ENCODE measurements at places on chromosomes 11 and 22.

DNA sequence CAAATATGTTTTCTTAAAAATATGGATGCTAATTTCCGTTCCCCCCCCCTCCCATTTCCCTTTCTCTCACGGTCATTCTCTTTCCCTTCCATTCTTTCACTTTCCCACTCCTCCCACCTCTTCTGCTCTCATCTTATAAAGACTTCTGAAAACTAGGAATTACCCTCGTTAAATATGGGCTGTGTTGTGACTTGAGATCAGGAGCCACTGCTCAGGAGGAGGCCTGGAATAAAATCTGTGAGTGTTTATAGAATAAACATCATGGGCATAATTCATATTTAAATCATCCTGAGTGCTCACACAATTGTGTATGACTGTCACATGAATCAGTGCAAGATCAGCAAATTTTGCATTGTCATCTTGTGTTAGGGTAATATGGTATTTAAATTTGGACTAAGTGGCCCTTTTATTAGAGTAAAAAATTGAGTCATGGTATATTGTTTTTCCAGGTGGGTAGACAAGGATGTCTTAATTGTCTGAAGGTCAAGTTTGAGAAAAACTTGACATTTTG, 208.0 kb downstream of the DDX10 start:
- no peaks in the 10 kb centered on the region for H3K36me3 ChIP-seq
- DNase-seq = no peak
- H3K27me3 ChIP-seq = no peaks in the 10 kb centered on the region
- H3K27ac ChIP-seq = no peak overlapping the region
- H3K4me3 ChIP-seq = no peak overlapping the region

GRCh38 chr22:46156031-46156430, 5.7 kb downstream of the PPARA start:
- H3K27me3 ChIP-seq = no peaks in the 10 kb centered on the region
- H3K36me3 ChIP-seq = no peaks in the 10 kb centered on the region
- no peak for DNase-seq
- peaks cover 59% of the 10 kb centered on the region for H3K4me1 ChIP-seq
- no peak overlapping the region for H3K27ac ChIP-seq
- H3K4me3 ChIP-seq = no peak overlapping the region

DNA sequence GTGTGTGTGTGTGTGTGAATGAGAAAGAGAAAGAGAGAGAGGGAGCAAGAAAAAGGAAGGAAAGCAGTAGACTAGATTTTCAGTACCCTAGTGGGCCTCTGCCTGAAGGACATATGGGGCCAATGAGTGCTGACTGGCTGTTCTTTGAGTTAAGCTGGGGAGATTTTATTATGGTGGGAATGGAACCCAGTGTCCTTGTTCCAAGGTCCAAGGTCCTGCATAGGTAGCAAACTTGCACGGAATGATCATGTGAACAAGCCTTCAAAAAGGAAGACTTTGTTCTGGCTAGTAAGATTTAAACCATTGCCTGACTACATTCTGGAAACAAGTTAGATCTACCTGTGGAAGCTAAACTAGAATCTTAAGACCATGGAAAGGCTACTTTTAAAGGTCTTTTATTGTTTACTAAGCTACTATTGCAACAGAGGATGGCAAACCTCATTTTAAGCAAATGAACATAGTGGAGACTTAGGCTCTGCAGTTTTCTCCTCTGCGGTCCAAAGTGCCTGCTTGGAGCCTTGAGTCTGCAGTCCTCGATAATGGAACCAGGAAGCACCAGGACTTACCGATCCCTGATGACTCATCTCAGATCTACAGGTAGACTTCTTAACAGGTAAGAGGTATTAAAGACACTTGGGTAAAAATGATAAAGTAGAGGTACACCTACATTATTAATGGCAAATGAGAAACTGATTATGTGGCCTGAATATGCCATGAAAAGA, 10.2 kb upstream of the GRAMD1B start:
- peaks cover 9% of the 10 kb centered on the region for H3K4me1 ChIP-seq
- H3K27me3 ChIP-seq = no peaks in the 10 kb centered on the region
- no peaks in the 10 kb centered on the region for H3K36me3 ChIP-seq
- no peak overlapping the region for H3K27ac ChIP-seq

GRCh38 chr11:86810288-86810687, 9.9 kb downstream of the PRSS23 start:
- peaks cover 19% of the 10 kb centered on the region for H3K27me3 ChIP-seq
- DNase-seq = no peak
- no peaks in the 10 kb centered on the region for H3K36me3 ChIP-seq
- H3K27ac ChIP-seq = no peak overlapping the region
- no peaks in the 10 kb centered on the region for H3K4me1 ChIP-seq

GRCh38 chr11:62390722-62391121, 28.1 kb upstream of the SCGB1A1 start:
- H3K27me3 ChIP-seq = no peaks in the 10 kb centered on the region
- H3K4me1 ChIP-seq = no peaks in the 10 kb centered on the region
- H3K4me3 ChIP-seq = no peak overlapping the region
- DNase-seq = no peak
- H3K27ac ChIP-seq = no peak overlapping the region

GRCh38 chr11:113189909-113190667, 124.3 kb upstream of the TTC12 start:
- H3K4me3 ChIP-seq = no peak overlapping the region
- H3K36me3 ChIP-seq = no peaks in the 10 kb centered on the region
- peaks cover 6% of the 10 kb centered on the region for H3K27me3 ChIP-seq
- H3K4me1 ChIP-seq = no peaks in the 10 kb centered on the region
- no peak overlapping the region for H3K27ac ChIP-seq

- H3K27me3 ChIP-seq = no peaks in the 10 kb centered on the region
- DNase-seq = no peak
- H3K4me1 ChIP-seq = peaks cover 41% of the 10 kb centered on the region
- H3K4me3 ChIP-seq = no peak overlapping the region
- H3K27ac ChIP-seq = no peak overlapping the region
Observed at GRCh38 chr11:27208846-27209245, 154.2 kb downstream of the CCDC34 start.

GRCh38 chr11:2954263-2954662, 25.0 kb upstream of the PHLDA2 start:
- peaks cover 97% of the 10 kb centered on the region for H3K36me3 ChIP-seq
- no peak overlapping the region for H3K4me3 ChIP-seq
- H3K4me1 ChIP-seq = no peaks in the 10 kb centered on the region

GRCh38 chr11:107859459-107860239, 1.1 kb upstream of the SLC35F2 start:
- H3K4me1 ChIP-seq = peaks cover 21% of the 10 kb centered on the region
- peak overlapping the region; percentile 79 for H3K4me3 ChIP-seq
- no peak for DNase-seq

- DNase-seq = no peak
- H3K4me3 ChIP-seq = no peak overlapping the region
- H3K27me3 ChIP-seq = no peaks in the 10 kb centered on the region
- H3K36me3 ChIP-seq = no peaks in the 10 kb centered on the region
Observed at GRCh38 chr22:32617271-32617670, 142.7 kb downstream of the FBXO7 start.

DNA sequence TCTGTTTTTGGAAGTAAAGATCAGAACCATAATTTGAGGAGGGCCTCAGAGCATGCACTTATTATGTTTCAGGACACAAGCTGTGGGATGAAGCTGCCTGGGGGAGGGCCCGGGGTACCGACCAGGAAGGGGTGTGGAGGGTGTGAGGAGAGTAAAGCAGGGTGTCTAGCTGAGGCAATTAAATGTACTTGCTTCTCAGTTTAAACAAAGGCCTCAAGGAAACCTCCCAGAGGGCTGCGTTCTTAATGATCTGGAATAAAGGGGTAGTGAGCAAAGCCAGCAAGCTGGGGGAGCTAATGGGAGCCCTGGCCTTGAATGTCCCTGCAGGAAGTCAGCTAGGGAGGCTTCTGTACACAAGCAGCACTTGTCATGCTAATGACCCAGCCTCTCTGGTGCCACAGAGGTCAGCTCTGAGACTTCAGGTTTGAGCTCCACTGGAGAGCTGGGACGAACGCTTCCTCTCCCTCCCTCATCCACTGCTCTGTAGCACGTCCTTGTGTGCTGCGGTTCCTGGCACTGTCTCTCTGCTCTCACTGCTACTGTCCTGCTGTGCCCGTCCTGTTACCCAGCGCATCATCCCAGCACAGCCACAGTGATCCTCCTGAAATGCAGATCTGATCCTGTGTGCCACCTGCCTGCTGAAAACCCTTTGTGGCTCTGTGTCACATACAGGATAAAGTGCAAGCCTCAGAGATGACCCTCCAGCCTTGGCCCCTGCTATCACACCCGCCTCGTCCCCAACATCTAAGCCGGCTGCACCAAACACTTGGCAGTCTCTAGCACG, 159.7 kb downstream of the DBX1 start:
- H3K27me3 ChIP-seq = no peaks in the 10 kb centered on the region
- H3K27ac ChIP-seq = peak overlapping the region; percentile 86
- H3K4me1 ChIP-seq = peaks cover 75% of the 10 kb centered on the region

DNA sequence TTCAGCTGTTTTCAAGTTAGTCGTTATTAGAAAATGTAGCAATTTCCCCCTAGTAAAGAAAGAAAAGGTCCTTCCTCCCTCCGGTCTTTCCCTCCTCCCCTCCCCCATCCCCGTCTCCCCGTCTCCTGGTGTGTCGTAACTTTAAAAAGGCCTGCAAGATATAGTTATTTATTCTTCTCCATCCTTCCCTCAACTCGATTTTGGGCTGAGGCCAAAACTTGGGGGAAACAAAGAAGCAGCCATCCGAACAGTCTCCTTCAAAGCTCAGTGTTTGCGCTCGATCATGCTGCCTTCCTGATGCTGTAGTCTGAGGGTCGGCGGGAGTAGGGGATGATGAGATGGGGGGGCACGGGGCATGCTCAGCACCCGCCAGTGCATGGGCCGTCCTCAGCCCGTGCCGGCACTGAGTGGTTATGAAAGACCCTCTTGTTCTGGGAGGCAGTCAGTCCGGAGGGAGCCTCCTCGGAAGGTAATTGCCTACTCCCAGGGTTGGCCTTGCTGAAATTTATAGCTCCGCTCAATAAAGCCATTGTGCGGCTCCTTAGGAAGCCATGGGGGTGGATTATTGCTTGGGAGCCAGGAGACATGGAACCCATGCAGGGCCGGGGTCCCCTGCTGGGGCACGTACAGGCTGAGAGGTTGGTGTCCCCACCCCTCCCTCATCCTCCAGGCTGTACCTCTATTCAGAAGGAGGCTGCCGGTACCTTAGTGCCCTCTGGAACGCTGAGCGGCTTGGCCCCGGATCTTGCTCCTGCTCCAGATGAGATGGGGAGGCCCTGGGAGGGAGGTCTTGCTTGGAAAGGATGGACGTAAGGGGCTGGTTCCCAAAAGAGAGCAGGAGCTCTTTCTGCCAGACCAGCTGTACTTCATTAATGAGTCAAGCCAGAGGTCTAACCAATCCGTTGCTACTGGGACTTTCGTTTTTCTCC, 212.7 kb upstream of the CADM1 start:
- no peak overlapping the region for H3K27ac ChIP-seq
- no peaks in the 10 kb centered on the region for H3K4me1 ChIP-seq
- peaks cover 12% of the 10 kb centered on the region for H3K27me3 ChIP-seq
- no peak for DNase-seq
- H3K4me3 ChIP-seq = no peak overlapping the region
- H3K36me3 ChIP-seq = no peaks in the 10 kb centered on the region

- peaks cover 47% of the 10 kb centered on the region for H3K4me1 ChIP-seq
- no peak overlapping the region for H3K4me3 ChIP-seq
- no peak overlapping the region for H3K27ac ChIP-seq
- DNase-seq = no peak
Observed at GRCh38 chr11:67111261-67111660, 7.8 kb upstream of the KDM2A start.

- no peaks in the 10 kb centered on the region for H3K4me1 ChIP-seq
- H3K27ac ChIP-seq = no peak overlapping the region
- H3K4me3 ChIP-seq = no peak overlapping the region
- H3K36me3 ChIP-seq = no peaks in the 10 kb centered on the region
Observed at GRCh38 chr11:95264881-95265280, 33.9 kb upstream of the SESN3 start.

GRCh38 chr22:42816336-42816735, 40.7 kb downstream of the ARFGAP3 start:
- no peak for DNase-seq
- no peak overlapping the region for H3K27ac ChIP-seq
- H3K4me1 ChIP-seq = peaks cover 18% of the 10 kb centered on the region
- no peak overlapping the region for H3K4me3 ChIP-seq

GRCh38 chr11:128908391-128909246, 17.5 kb downstream of the KCNJ5 start:
- no peaks in the 10 kb centered on the region for H3K36me3 ChIP-seq
- no peak overlapping the region for H3K27ac ChIP-seq
- no peaks in the 10 kb centered on the region for H3K4me1 ChIP-seq

Data from HepG2 (cell line).